Suprapubic skin (tissue), 4 donors: ENCODE measurements at places on chromosomes 2 and 18.

- H3K4me1 ChIP-seq: peaks cover 6% of the 10 kb centered on the region
- no peaks in the 10 kb centered on the region for H3K27me3 ChIP-seq
- DNase-seq: peak; percentile 82
- peak overlapping the region; percentile 20 for H3K4me3 ChIP-seq
- H3K27ac ChIP-seq: no peak overlapping the region
Measured at GRCh38 chr2:201618744-201619662, 24.3 kb downstream of the TMEM237 start.

DNA sequence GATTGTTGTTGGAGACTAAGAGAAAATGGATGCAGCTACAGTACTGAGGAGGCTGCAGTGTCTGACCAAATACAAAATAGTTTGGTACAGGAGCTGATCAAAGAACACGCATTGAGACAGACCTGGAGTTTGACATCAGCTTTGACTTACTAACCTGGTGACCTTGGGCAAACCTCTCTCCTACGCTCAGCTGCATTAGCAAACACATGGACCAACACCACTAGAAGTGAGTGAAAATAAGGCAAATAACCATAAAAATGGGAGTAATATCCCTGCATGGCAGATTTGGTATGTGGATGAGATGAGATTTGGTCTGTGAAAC is 126.5 kb downstream of the LPIN1 start:
- DNase-seq: no peak
- H3K4me3 ChIP-seq: no peak overlapping the region
- no peaks in the 10 kb centered on the region for H3K36me3 ChIP-seq
- H3K4me1 ChIP-seq: peaks cover 11% of the 10 kb centered on the region
- no peaks in the 10 kb centered on the region for H3K27me3 ChIP-seq
- H3K27ac ChIP-seq: no peak overlapping the region

GRCh38 chr2:166516712-166517303 is 22.8 kb upstream of the SCN7A start:
- H3K4me3 ChIP-seq: no peak overlapping the region
- no peaks in the 10 kb centered on the region for H3K27me3 ChIP-seq
- H3K27ac ChIP-seq: no peak overlapping the region
- no peak for DNase-seq

DNA sequence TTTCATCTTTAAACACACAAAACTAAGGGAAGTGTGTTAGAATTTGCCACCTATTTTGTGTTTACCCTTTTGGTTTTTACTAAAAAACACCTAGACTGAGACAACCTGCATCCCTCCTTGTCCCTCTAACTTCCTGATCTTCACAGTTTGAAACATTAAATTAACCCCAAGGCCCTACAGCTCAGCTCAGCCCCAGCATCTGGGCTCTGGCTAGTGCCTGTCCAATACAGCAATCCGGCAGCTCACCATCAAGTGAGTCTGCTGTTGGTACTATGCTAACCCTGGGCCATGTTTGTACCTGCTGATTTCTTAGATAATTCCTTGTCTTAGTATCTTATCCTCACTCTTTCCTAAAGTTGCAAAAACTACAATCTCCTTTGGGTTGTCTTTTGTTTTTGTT is 162.4 kb downstream of the DSEL start:
- no peaks in the 10 kb centered on the region for H3K4me1 ChIP-seq
- H3K27me3 ChIP-seq: no peaks in the 10 kb centered on the region
- H3K36me3 ChIP-seq: no peaks in the 10 kb centered on the region
- H3K27ac ChIP-seq: no peak overlapping the region
- H3K4me3 ChIP-seq: no peak overlapping the region

- H3K4me3 ChIP-seq: no peak overlapping the region
- DNase-seq: peak; percentile 55
- peaks cover 25% of the 10 kb centered on the region for H3K4me1 ChIP-seq
- H3K36me3 ChIP-seq: no peaks in the 10 kb centered on the region
Measured at GRCh38 chr2:8575834-8576423, 105.9 kb upstream of the ID2 start.

DNA sequence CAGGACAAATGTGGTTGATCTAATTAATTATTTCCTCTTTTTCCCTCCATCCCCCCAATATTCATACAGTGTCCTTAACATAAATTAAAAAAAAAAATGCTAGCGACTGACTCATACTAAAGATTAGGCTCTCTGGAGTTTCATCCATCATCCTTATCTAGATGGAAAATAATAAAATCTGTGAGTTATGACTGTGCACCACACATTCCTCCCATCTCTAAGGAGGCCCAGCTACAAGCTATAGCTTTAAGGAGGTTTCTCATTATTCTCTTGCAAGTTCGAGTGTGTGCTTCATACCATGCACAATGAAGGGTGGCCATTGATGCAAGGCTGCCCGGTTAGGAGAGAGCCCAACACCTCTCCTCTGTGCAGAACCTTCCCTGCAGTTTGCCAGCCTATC is 77.3 kb downstream of the XDH start:
- H3K36me3 ChIP-seq: no peaks in the 10 kb centered on the region
- no peak for DNase-seq
- H3K4me1 ChIP-seq: no peaks in the 10 kb centered on the region
- H3K4me3 ChIP-seq: no peak overlapping the region
- H3K27me3 ChIP-seq: no peaks in the 10 kb centered on the region

DNA sequence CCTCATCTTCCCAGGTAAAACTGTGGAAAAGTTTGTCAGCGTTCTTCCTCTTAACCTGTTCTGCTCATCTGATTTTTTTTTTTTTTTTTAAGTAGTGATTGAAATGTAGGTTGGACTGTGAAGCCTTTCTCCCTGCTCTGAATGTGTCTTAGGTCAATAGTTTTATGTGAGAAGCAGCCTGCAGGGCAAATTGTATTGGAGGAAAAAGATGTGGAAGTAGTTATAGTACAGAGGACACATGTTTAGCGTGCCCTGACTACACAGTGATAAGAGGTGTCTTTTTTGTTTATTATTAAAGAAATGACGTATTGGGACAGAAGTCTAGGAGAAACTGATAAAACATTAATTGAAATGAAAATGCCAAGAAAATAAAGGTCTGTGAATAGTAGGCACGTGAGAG is 1.5 kb downstream of the MTA3 start:
- peak overlapping the region; percentile 90 for H3K4me3 ChIP-seq
- peaks cover 6% of the 10 kb centered on the region for H3K36me3 ChIP-seq
- DNase-seq: no peak
- peaks cover 30% of the 10 kb centered on the region for H3K4me1 ChIP-seq
- H3K27me3 ChIP-seq: no peaks in the 10 kb centered on the region
- H3K27ac ChIP-seq: no peak overlapping the region

DNA sequence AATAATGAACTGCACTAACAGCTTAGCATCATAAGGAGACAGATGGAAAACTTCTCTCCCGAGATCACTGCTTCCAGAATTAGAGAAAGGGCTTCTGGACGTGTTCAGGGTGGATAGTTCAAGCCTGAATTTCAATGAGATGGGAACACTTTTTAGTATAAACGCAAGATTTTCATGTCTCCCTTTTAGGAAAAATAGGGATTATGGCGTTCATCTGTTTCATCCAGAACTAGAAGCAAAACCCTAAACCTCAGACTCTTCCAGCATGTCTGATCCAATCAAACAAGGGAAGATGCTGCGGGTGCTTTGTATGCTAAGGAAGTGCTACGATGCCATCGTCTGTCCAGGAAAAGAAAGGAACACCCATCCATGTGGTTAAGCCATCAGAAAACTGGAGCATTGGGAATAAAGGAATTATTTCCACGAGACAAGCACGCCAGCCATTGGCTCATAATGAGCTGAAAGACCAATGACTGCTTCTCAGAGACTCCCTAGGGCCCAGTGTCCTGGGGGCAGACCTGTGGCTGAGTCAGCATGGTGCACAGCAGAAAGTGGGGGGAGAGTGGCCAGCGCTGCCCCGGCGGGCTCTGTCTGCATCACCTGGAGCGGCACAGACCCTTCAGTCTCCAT is 65.9 kb upstream of the AFF3 start:
- no peaks in the 10 kb centered on the region for H3K4me1 ChIP-seq
- H3K4me3 ChIP-seq: no peak overlapping the region
- no peaks in the 10 kb centered on the region for H3K27me3 ChIP-seq
- no peaks in the 10 kb centered on the region for H3K36me3 ChIP-seq
- no peak overlapping the region for H3K27ac ChIP-seq

GRCh38 chr2:69940691-69941090 is 20.7 kb downstream of the ASPRV1 start:
- no peak overlapping the region for H3K4me3 ChIP-seq
- no peak overlapping the region for H3K27ac ChIP-seq
- H3K4me1 ChIP-seq: no peaks in the 10 kb centered on the region
- no peaks in the 10 kb centered on the region for H3K27me3 ChIP-seq
- no peak for DNase-seq

- no peak overlapping the region for H3K4me3 ChIP-seq
- no peak overlapping the region for H3K27ac ChIP-seq
Measured at GRCh38 chr2:215367662-215368492, 56.0 kb downstream of the ATIC start.

- no peaks in the 10 kb centered on the region for H3K4me1 ChIP-seq
- DNase-seq: no peak
- H3K27me3 ChIP-seq: no peaks in the 10 kb centered on the region
Measured at GRCh38 chr2:195451160-195451559, 205.9 kb upstream of the SLC39A10 start.

DNA sequence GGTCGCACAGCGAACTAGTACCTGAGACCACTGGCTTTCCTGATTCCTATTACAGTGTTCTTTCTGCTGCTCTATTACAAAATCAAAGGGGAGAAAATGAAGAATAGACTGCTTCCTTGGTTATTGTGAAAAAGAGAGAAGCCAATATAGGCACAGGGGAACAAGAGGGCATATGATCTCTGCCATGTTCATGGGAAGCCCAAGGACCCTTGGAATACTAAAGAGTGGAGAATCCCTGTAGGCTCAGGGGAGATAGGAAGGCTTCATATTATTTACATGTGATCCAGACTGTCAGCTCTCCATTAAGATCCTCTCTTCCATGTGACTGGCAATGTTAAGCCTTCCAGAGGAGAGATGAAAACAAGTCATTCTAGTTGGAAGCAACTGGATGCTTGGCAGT is 135.7 kb upstream of the MYCN start:
- H3K27me3 ChIP-seq: peaks cover 3% of the 10 kb centered on the region
- H3K4me1 ChIP-seq: peaks cover 4% of the 10 kb centered on the region
- no peak for DNase-seq
- no peak overlapping the region for H3K27ac ChIP-seq

GRCh38 chr2:201950606-201951005 is 83.0 kb upstream of the FZD7 start:
- no peak overlapping the region for H3K27ac ChIP-seq
- no peaks in the 10 kb centered on the region for H3K27me3 ChIP-seq
- H3K4me1 ChIP-seq: peaks cover 7% of the 10 kb centered on the region
- H3K4me3 ChIP-seq: no peak overlapping the region
- DNase-seq: no peak

DNA sequence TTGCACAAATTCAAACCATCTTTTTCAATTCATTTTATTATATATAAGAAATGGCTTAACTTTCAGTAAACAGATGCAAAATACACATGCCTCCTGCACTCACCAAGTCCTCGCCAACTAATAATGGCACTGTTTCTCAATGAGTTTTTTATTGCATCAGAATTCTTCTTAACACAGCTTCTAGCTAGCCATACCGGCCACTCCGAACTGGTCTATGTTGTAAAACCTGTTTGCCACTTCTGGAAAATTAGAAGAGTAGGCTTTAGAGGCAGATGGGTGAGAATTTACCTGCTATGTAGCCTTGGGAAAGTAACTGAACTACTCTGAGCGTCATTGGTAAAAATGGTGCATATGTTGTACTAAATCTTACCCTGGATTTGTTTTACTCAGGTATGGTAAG is 100.6 kb upstream of the LHCGR start:
- no peak for DNase-seq
- no peak overlapping the region for H3K27ac ChIP-seq
- H3K36me3 ChIP-seq: no peaks in the 10 kb centered on the region
- H3K4me1 ChIP-seq: peaks cover 3% of the 10 kb centered on the region
- no peak overlapping the region for H3K4me3 ChIP-seq

GRCh38 chr2:219514196-219514761 is at the start of gene ASIC4:
Gene ASIC4, plus strand, starts transcription at chr2:219514482. Its CDS starts 243 bp downstream, at chr2:219514725.
- H3K27me3 ChIP-seq: peaks cover 94% of the 10 kb centered on the region
- no peak within 1 kb of the TSS for H3K27ac ChIP-seq
- no peak within 1 kb of the TSS for H3K4me3 ChIP-seq
- H3K4me1 ChIP-seq: peaks cover 22% of the 10 kb centered on the region
- DNase-seq: no peak
- H3K36me3 ChIP-seq: no peaks in the 10 kb centered on the region

DNA sequence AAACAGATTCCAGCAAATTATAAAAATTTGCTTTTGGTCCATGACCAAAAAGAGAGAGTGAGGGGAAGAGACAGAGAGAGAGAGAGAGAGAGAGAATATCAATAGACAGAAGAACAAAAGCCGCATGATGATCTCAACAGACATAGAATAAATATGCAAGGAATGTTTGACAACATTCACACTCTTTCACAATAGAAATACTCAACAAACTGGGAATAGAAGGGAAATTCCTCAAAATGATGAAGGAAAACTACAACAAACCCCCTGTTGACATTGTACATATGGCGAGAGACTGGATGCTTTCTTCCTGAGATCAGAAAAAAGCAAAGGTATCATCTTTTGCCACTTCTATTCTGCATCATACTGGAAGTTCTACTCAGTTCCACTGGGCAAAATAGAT is 309.7 kb downstream of the RAD51AP2 start:
- DNase-seq: no peak
- no peaks in the 10 kb centered on the region for H3K4me1 ChIP-seq
- H3K27me3 ChIP-seq: no peaks in the 10 kb centered on the region
- H3K4me3 ChIP-seq: no peak overlapping the region

GRCh38 chr2:233385489-233386044 is 31.3 kb downstream of the DGKD start:
- H3K27me3 ChIP-seq: no peaks in the 10 kb centered on the region
- H3K4me3 ChIP-seq: no peak overlapping the region
- peak; percentile 6 for DNase-seq
- peaks cover 38% of the 10 kb centered on the region for H3K4me1 ChIP-seq

GRCh38 chr2:1642066-1642861 is 102.1 kb downstream of the PXDN start:
- no peak overlapping the region for H3K27ac ChIP-seq
- no peak overlapping the region for H3K4me3 ChIP-seq

GRCh38 chr2:66565291-66565690 is 130.4 kb downstream of the MEIS1 start:
- no peaks in the 10 kb centered on the region for H3K27me3 ChIP-seq
- no peak for DNase-seq
- H3K4me3 ChIP-seq: no peak overlapping the region
- H3K36me3 ChIP-seq: peaks cover 7% of the 10 kb centered on the region
- H3K27ac ChIP-seq: no peak overlapping the region
- no peaks in the 10 kb centered on the region for H3K4me1 ChIP-seq

- peaks cover 17% of the 10 kb centered on the region for H3K4me1 ChIP-seq
- peak; percentile 81 for DNase-seq
- no peaks in the 10 kb centered on the region for H3K36me3 ChIP-seq
- peak overlapping the region; percentile 90 for H3K27ac ChIP-seq
Measured at GRCh38 chr18:79068341-79068936, 755 bp upstream of the ATP9B start.

DNA sequence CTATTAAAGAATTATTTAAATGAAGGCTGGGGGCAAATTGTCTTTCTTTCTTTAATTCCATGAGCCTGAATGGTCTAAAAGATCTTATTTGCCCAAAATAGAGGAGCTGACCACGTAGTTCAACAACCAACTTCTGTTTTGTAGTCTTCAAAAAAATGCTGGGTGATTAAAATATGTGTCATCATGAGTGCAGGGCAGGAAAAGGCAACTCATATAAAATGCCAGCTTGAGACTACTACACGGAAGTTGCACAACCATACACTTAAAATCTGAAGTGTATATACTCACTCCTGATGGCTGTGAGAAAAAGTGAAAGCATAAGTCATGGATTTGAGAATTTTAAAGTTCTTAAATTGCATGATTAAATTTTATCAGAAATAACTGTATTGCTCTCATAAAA is 210.9 kb downstream of the DYM start:
- no peaks in the 10 kb centered on the region for H3K4me1 ChIP-seq
- H3K27me3 ChIP-seq: no peaks in the 10 kb centered on the region
- no peak for DNase-seq
- H3K4me3 ChIP-seq: no peak overlapping the region
- peaks cover 29% of the 10 kb centered on the region for H3K36me3 ChIP-seq
- H3K27ac ChIP-seq: no peak overlapping the region
